Activated CD8-positive, alpha-beta memory T cell treated with anti-CD3 and anti-CD28 coated beads for 1 hour (primary cell): ENCODE measurements at places on chromosomes 13 and 19.

DNA sequence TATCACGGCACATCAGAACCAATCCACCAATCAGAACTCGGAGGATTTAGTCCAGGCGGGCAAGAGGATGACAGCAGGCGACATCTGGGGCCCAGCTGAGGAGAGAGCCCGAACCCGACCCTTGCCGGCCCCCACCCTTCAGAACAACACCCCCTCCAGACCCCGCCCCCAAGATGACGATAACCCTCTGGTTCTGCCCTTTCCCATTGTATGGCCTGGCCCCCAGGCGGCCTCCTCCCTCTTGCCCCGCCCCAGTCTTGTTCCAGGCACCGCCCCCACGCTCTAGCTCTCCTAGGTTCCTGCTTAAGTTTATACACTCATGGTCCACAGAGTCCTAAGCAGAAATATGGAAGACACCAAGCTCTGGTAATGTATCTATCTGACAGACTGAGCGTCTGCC lies 2.8 kb upstream of the ZNF83 start:
- no peak for DNase-seq

GRCh38 chr13:44762911-44763310 lies 186.8 kb upstream of the TSC22D1 start:
- no peak for DNase-seq

DNA sequence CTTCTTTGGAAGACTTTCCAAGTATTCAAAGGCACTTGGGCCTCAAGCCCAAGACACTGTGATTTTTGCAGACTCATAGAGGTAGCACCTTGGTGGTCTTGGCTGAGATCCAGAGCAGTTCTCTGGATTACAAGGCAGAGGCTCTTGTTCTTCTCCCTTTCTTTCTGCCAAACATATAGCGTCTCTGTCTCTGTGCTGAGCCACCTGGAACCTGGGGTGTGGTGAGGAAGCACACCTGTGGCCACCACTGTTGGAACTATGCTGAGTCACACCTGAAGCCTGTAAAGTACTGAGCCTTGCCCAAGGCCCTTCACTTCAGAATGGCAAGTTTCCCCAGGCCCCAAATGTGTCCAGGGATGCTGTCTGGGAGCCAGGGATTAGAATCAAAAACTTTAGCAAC lies 127.5 kb downstream of the FREM2 start:
- no peak for DNase-seq

DNA sequence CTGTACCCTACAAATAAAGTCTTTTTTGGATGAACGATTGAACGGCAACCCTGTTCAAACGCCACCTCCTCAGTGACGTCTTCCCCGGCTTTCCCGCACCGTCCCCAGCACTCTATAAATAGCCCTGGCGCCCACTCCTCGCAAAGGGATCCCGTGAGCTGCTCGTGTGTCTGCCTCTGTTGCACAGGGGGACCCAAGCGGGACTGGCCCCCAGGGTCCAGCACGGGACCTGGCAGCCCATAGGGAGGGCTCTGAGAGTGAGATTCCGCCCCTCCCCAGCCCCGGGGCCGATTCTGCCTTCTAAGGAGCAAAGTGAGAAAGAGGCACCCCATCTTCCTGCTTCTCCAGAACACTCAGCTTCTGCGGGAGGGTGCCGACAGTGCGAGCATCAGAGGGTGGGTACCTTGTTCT lies 8.1 kb upstream of the FKRP start:
- DNase-seq: no peak

GRCh38 chr13:36850790-36851438 lies 31.9 kb downstream of the RFXAP start:
- no peak for DNase-seq

DNA sequence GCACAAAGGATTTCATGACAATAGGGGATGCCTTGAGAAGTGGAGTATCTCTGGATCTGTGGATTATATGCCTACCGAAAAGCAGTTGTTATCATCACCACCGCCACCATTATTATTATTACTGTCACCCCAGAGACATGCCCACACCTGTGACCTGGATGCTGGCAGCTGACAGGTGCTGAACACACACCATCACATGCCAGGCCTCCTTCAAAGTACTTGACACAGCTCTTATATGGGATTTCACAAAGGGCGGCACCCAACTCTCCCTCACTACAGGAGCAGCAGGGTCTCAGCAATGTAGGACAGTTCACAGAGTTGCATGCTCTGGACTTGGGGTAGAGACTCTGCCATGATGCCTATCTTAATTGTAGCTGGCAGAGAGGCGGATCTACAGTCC lies 5.6 kb upstream of the GPR42 start:
- DNase-seq: no peak

DNA sequence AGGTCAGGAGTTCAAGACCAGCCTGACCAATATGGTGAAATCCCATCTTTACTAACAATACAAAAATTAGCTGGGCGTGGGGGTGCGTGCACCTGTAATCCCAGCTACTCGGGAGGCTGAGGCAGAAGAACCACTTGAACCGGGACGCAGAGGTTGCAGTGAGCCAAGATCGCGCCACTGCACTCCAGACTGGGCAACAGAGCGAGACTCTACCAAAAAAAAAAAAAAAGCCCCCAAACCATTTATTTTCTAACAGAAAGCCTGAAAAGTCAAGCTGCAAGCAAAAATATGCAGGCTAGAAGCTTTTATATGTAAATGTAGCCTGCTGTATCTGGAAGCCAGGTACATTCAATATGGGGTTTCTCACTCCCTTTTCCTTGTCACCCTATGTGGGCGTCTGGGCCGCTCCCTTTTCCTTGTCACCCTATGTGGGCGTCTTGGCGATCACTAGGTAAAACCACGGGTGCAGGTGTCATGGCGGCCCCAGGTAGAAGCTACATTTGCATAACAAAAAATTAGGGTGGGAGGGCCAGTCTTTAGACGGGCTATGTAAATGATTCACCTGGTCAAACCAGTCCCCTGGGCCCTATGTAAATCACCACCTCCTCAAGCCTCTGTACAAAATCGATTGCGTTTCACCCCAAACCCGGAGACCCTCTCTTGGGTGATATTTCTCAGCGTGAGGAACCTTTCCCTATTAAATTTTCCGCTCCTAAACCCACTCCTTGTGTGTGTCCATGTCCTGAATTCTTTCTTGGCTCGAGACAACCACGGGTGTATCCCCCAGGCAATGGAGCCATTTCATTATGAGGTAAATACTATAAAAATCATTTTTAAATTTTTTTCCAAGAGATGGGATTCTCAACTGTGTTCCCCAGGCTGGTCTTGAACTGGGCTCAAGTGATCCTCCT lies 2.1 kb downstream of the TRIM13 start:
- no peak for DNase-seq

DNA sequence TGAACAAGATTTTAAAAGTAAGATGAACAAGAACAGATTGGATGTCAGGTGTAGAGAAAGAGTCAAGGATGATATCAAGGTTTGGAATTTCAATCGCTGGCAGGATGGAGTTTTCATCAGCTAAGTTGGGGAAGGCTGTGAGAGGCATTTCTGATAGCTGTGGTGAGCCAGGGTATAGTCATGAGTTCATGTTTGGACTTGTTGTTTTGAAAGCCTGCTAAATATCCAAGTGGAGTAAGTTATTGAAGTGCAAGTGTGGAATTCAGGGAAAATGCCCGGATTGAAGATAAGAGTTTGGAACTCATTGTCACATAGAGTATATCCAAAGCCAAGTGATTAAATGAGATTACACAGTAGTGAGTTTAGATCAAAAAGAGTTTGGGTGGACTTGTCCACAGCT lies 11.0 kb upstream of the EPSTI1 start:
- no peak for DNase-seq

DNA sequence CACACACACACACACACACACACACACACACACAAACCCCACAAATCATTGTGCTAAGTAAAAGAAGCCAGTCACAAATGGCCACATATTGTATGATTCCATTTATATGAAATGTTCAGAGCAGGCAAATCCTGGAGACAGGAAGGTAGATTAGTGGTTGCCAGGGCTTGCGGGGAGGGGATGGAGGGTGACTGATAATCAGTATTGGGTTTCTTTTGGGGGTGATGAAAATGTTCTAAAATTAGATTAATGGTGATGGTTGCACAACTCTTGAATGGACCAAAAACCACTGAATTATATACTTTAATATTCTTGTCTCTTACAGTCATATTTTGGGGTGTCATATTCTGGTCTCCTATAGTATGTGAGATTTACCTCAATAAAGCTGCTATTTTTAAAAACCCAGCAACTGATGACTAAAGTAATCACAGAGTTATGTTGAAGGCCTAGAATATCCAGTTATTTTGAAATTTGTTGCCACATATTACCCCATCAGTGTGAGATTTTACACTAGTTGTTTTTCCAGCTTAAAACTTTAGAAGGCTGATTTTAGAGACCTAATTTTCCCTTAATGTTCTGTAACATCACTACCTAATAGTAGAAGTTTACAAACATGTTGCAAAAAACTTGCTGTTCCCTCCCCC lies 20.3 kb downstream of the FLT1 start:
- DNase-seq: no peak

GRCh38 chr13:49584771-49585182 lies 581 bp downstream of the RCBTB1 start:
- DNase-seq: no peak

DNA sequence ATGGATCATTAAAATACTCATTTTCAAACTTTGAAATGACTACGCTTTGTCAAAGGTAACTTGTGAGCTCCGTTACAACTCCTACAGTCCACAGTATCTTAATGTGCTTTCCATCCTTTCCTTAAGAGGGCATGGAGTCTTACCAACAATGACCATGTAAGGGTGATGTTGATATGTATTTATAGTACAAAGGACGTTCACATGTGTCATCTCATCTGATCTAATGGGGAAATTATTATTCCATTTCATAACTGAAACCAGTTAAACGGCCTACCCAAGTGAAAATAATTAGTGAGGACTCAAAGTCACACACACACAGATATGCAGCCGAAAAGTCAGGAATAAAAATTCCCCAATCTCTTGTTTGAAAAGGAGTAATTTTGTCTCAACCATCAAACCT lies 9.6 kb downstream of the USP12 start:
- no peak for DNase-seq

- DNase-seq: no peak
Measured at GRCh38 chr13:88103824-88104223, 432.7 kb downstream of the SLITRK5 start.

DNA sequence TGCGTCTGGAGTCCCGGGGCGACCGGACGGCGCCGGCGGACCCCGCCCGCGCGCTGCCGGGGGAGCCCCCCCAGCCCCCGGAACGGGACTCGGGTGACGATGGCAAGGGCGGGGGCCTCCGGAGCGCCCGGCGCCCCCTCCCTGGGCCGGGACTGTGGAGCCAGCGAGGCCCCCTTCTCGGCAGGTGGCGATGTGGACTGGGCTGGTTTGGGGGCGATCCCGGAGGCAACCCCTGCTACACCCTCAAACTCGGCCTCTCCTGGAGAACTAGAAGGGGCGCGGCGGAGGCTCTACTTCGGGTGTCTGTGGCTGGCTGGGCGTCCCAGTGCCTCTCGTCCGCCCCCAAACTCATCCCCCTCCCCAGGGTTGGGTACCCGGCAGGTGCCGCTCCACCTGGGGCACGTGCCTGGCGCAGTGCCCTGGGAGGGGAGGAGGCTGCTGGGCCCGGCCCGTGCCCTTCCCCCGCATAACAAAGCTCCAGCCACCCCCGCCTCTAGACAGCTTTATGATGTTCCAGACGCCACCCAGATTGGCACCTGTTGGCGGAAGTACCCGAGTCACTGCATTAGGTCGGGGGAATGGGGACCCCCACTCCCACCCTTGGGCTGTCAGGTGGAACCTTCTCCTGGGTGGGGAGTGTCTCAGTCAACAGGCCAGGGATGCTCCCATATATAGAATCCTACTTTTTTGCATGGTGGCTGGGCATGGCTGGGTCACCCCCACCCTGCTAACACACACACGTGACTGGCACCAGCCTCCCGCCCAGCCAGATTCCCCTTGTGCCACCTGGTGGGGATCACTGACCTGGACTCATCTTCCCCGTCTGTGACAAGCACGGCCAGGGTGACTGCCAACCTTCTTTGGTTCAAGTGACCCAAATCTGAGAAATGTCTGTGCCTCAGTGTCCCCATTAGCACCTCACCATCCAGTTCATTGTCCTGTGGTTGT lies 722 bp downstream of the PKN1 start:
- DNase-seq: peak; percentile 29

DNA sequence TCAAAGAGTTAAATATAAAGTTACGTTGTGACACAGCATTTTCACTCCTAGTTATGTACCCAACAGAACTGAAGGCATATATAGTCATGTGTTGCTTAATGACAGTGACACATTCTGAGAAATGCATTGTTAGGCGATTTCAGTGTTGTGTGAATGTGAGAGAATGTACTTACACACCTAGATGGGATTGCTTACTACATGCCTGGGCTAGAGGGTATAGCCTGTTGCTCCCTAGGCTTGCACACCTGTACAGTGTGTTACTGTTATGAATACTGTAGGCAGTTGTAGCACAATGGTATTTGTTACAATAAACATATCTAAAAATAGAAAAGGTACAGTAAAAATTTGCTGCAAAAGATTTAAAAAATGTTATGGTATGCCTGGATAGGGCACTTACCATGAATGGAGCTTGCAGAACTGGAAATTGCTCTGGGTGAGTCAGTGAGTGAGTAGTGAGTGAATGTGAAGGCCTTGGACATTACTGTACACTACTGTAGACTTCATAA lies 89.2 kb downstream of the DHRS12 start:
- no peak for DNase-seq

- no peak for DNase-seq
Measured at GRCh38 chr13:95921485-95921884, 131.7 kb downstream of the UGGT2 start.

- DNase-seq: no peak
Measured at GRCh38 chr13:37701306-37701705, 102.7 kb upstream of the POSTN start.

DNA sequence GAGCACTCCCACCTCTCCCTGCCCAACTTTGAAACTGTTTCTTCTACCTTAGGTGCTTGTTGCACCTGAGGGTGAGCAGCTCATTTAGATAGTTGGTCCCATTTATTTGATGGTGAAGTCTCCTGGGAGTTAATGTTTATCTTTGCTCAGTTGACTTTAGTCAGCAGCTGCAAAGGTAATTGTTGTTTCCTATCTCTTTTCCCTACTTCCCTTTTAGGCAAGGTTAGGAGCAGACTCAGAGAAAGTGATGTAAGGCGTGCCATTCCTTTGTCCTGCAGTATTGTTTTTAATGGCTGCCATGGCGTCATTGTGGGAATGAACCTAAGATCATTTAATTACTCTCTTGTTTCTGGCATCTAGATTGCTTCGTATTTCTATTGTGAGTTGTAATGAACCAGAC lies 11.6 kb downstream of the AKAP11 start:
- DNase-seq: no peak
